ENCODE measurements at places on chromosomes 3 and 15. TPM values are rescaled to one million over a fixed set of nuclear protein-coding genes. Genes with fewer than 3 reads are reported as not detected.

The ROPN1 gene
- not detected for total RNA-seq

The PCLAF gene
- total RNA-seq = 97.8 TPM

The SLC6A20 gene
- total RNA-seq = 0.28 TPM

The GPR160 gene
- total RNA-seq = 0.18 TPM

The FAM107A gene
- 0.08 TPM for total RNA-seq

The LXN gene
- 301 TPM for total RNA-seq

The ERICH6 gene
- 0.28 TPM for total RNA-seq

The CXCR6 gene
- total RNA-seq = not detected

The CCNB2 gene
- 67.6 TPM for total RNA-seq

The RARB gene
- total RNA-seq = not detected

The CTXN2 gene
- total RNA-seq = 0.05 TPM

The OR5H15 gene
- not detected for total RNA-seq

The PLIN1 gene
- total RNA-seq = 0.44 TPM

The HHLA2 gene
- total RNA-seq = not detected

The MED12L gene
- 2.8 TPM for total RNA-seq

The PPM1L gene
- 23.8 TPM for total RNA-seq

The SST gene
- not detected for total RNA-seq

The ANKRD63 gene
- total RNA-seq = 0.72 TPM

The PLSCR5 gene
- total RNA-seq = not detected

The ILDR1 gene
- not detected for total RNA-seq

The ANKUB1 gene
- total RNA-seq = not detected

The MOBP gene
- total RNA-seq = not detected

The PLEKHO2 gene
- 11.1 TPM for total RNA-seq

The RHOV gene
- total RNA-seq = 4.2 TPM

The APEH gene
- 131 TPM for total RNA-seq

The KY gene
- total RNA-seq = not detected

The CPN2 gene
- total RNA-seq = 0.08 TPM

The LMAN1L gene
- not detected for total RNA-seq

The TEX55 gene
- not detected for total RNA-seq

The C3orf85 gene
- not detected for total RNA-seq

The RBPMS2 gene
- total RNA-seq = 33.7 TPM

The ATG3 gene
- total RNA-seq = 75.1 TPM

The MYRIP gene
- total RNA-seq = 0.59 TPM

The MYL3 gene
- total RNA-seq = not detected

The ESYT3 gene
- total RNA-seq = 2.6 TPM

The SLC28A2 gene
- 0.23 TPM for total RNA-seq

All from Panc1 (cell line).